ENCODE measurements at places on chromosomes 3 and 15.

DNA sequence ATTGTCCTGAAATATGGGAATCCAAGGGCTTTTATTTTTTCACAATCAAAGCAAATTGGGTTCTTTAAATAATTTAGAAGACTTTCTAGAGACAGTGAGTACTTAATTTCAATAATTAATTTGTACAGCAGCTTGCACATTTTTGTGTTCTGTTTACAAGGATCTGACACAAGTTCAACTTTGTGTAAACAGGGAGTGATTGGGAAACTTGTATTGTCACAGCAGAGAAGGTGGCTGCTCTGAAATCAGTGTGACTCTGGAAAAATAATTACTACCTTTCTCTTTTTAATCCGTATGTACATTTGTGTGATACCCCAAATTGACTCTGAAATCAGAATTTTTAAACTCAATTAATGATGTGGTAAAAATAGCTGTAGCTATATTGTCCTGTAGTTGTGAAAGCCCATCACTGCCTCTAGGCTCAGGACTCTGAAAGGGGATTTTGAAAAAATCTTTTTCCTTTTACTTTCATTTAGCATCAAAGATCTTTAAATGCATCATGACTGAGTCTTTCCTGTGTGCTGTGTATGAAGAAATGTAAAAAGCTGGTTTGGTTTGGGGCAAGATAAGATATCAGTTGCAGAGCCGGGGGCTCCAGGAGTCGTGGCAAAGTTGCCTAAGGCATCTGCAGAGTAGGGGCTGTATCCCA, 45.1 kb downstream of the MFSD1 start:
- no peak for DNase-seq

DNA sequence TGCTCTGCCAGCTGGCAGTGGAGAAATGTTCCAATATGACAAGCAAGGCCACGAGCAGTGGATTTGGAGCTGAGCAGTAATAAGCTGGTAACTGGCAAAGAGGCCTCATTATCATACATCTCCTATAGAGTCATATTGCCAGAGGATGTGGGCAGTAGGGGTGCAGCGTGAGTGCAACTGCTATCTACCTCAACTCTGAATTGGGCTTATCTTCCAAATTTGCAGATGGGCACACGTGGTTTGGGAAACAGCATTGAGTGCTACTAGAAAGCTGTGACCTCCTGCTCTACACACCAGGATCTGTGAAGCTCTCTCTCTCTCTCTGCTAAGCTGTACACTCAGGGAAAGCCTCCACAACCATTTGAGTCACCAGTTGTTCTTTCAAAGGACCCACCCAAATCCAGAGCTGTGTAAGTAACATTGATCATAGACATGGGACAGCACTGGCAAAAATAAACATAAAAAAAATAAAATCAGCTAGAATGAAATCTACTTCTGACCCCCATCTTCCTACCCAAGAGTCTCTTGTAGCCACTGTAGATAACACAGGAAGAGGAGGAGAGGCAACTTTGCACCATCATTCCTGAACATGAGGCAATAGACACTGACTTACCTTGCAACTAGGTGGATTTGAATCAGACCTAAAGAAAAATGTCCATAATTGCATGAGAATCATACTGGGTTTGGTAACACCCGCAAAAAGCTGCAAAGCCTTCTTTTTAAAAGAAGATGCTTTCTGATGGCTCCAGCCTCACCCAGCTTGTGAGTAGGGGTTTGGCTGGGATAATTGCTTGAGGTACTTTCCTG, 82.9 kb upstream of the THBS1 start:
- DNase-seq, result no peak

- no peak for DNase-seq
Measured at GRCh38 chr15:36230776-36231175, 348.6 kb upstream of the CDIN1 start.

- DNase-seq, result no peak
Measured at GRCh38 chr3:142618917-142619461, 22.8 kb downstream of the PLS1 start.

DNA sequence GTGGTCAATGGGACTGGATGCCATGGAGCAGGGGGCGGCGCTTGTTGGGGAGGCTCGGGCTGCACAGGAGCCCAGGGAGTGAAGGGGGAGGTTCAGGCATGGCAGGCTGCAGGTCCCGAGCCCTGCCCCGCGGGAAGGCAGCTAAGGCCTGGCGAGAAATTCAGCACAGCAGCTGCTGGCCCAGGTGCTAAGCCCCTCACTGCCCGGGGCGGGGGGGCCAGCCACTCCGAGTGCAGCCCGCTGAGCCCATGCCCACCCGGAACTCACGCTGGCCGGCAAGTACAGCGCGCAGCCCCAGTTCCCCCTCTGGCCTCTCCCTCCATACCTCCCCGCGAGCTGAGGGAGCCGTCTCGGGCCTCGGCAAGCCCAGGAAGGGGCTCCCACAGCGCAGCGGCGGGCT, 11.3 kb downstream of the KLHDC8B start:
- no peak for DNase-seq

GRCh38 chr3:196639483-196640296, at the start of gene NRROS:
Gene NRROS (plus strand): TSS chr3:196639694. CDS start chr3:196654540, 14,846 bp downstream.
- peak; percentile 78 for DNase-seq

Measured in stimulated activated CD8-positive, alpha-beta memory T cell treated with anti-CD3 and anti-CD28 coated beads, Interleukin-4, amount 100 ng/mL, for 48 hours (primary cell).